ENCODE measurements at places on chromosomes 16 and 17.
A peak's percentile ranks its signal among the peaks of the same experiment; 100 is the strongest.

GRCh38 chr17:48995304-48995973 is 1.7 kb upstream of the IGF2BP1 start:
- DNase-seq = no peak

DNA sequence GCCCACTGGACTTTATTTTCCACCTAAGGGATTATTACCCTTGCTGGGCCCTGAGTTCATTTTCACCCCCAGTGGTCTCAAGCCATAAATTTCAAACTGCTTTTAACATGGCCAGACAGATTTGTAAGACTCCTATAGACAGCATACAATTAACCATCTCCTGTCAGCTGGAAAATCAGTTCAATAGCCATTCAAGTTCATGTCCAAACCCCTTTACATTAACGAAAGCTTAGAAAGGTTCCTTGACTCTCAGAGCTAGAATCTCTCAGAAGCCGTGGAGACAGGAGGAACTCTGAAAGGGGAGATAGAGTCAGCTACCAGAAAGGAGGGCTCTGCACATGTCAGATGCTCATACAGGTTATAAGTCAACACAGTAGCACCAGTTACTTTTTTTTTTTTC is 23.3 kb downstream of the SOX9 start:
- no peak for DNase-seq

DNA sequence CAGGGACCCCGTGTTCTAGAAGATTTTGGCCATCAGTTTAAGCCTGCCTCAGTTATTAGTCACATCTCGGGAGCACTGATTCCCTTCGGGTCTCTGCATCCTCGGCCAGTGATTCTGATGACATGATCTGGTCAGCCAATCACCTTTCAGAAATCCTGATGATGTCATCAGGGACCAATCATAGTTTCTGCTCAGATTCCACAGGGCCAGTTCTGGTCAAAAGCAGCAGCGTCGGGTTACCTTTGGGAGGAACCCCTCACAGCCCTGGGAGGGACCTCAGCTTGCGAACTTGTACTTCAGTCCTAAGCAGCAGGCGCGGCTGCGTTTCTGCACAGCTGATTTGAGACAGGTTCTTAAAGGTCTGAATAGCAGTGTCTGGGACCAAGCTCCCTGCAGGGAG is 13.9 kb downstream of the KDM8 start:
- DNase-seq = no peak

- no peak for DNase-seq
Measured at GRCh38 chr16:87570938-87571867, 31.1 kb upstream of the JPH3 start.

DNA sequence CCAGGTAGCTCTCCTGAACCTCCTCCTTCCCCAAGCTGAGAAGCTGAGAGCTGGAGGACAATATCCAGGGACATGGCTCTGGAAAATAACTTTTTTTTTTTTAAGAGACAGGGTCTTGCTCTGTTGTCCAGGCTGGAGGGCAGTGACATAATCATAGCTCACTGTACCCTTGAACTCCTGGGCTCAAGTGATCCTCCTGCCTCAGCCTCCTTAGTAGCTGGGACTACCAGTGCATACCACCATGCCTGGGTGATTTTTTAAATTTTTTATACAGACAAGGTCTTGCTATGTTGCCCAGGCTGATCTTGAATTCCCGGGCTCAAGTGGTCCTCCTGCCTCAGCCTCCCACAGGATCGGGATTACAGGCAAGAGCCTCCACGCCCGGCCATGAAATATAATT is 6.2 kb downstream of the SLC46A1 start:
- no peak for DNase-seq

- no peak for DNase-seq
Measured at GRCh38 chr16:85557083-85557970, 55.8 kb upstream of the GSE1 start.

- DNase-seq = no peak
Measured at GRCh38 chr17:78986048-78986648, 6.4 kb upstream of the LGALS3BP start.

GRCh38 chr16:57824888-57825287 is 22.6 kb upstream of the KIFC3 start:
- DNase-seq = no peak

DNA sequence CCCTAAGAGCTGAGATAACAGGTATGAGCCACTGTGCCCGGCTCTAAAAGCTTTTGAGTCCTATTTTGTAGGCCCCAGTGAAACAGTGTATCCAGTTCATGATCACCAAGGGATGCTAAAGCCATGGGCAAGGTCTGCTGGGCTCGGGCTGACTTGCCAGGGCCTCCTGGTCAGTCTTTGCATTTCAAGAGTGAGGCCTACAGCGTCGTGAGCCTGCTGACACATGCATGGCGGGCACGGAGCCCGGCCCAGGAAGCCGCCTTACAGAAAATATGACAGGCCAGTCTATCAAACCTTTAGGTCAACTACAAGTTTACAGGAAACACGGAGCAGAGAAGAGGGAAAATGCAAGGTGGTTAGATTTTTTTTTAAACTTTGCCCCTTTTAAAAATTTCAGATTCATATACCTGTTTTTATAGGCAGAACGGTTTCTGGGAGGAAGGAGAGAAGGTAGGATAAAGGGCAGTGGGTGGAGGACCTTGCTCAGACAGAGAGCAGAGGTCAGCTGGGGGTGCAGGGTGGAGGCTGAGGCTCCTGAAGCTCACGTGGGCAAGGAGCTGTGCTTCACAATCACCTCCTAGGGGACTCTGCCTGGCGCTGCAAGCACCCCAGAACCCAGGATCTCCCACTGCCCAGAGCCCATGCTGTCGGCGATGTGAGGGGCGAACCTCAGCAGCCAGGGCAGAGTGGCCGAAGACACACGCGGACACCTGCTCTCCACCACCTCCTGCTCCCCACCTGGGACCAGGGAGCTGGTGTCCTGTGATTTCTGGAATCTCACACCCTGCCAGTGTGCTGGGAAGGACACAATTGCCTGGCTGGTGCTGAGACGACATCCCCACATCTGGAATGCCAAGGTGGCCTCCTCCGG is 21.3 kb downstream of the C16orf95 start:
- no peak for DNase-seq

DNA sequence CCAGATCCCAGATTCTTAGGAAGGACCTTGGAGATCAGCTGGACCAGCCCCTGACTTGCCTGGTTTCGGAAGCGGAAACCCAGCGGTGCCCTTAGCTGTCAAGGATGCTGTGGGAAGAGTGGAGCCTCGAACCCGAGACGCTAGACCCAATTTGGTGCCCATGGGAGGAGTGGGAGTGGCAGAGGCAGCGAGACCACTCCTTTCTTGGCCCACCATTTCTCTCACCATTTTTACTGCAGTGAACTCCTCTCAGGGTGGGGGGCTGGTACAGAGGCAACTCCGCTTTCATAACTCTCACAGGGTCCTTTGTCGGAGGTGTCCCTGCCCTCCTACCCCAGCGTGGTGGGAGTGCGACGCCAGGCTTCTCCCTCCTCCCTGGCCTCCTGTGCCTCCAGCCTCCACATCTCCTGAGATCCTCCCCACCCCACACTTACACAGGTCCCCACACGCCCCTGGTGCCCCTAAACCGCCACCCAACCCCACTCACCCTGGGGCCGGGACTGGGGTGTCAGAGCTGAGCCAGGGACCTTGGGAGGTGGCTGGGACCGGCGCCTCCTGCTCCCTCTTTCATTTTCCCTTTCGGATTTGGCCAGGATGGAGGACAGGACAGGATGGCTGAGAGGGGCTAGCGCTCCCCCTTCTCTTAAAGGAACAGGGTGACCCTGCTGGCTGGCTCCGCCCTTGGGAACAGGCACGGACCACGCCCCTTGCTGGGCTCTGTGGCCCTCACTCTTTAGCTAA is at the start of gene GJD3:
Gene GJD3 (minus strand): TSS at position 617 of the 741 bp plus-strand sequence. CDS start 922 bp downstream, outside the sequence.
- no peak for DNase-seq

DNA sequence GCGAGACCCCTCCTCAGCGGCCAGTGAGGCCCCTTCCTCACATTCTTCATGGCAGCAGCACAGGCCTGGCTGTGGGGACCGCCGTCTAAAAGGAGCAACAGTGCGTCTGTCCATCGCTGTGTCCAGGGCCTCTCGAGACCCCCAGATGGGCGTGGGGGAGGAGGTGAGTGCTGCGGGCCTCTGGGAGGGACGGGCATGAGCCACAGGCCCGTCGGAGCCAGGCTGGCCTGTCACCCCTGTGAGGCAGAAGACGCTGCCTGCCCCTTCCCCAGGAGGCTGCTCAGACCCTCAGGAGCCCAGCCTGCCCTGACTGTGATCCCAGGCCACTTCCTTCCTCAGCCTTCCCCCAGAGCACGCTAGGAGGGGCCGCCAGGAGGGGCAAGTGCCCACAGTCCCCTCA is 2.1 kb upstream of the PYCR1 start:
- DNase-seq = no peak

DNA sequence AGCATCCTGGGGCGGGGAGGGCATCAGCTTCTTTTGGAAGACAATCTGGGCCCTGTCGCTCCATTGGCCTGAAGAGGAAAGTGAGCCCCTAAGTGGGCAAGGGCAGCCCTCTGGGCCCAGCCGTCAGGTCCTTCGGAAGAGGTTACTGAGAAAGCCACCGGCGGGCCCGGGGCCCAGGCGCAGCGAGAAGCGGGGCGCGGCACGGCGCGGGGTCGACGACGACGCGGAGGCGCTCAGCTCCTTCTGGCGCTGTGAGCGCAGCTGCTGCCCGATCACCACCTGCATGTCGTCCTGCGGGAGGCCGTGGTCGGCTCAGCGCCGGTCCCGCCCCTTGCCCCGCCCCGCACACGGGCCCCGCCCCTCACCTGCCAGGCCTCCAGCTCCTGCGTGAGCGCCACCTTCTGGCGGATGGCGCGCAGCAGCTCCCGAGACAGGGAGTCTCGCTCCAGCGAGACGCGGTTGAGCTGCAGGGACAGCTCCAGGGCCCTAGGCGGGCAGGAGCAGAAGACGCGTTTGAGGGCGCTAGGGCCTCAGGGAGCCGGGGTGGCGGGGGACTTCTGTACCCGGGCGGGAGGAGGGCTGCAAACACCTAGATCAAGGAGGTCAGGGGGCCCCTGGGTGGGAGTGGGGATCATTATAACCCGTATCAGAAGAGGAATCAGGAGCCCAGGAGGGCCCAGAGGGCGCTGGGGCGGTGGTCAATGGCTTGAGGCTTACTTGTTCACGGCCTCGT is 4.3 kb downstream of the THOC6 start:
- peak; percentile 49 for DNase-seq

DNA sequence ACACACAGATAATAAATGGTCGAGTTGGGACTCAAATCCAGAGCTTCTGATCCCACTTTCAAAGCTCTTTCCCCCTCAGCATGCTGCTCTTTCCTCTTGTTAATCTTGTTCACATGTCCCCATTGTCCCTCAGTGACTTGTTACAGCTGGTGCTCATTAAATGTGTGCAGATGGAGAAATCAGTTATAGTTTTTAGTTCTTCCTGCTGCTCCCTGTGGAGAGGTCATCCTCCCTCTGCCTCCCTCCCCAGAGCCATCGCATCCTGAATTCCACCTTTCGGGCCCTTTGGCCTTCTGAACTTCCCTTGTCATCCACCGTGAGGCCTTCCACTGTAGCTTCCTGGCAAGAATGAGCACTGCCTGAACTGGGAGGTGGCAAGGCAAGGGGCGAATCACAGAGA is 179.6 kb downstream of the WSCD1 start:
- no peak for DNase-seq
